ENCODE measurements at places on chromosomes 11 and 22. TPM values are rescaled to one million over a fixed set of nuclear protein-coding genes. Genes with fewer than 3 reads are reported as not detected.

GRCh38 chr11:68471360-68472340, 11.1 kb downstream of the PPP6R3 start:
- DNase-seq = no peak

GRCh38 chr22:37188901-37189466, 937 bp upstream of the C1QTNF6 start:
- DNase-seq = no peak

GRCh38 chr11:130692220-130692619, 224.1 kb downstream of the SNX19 start:
- no peak for DNase-seq

DNA sequence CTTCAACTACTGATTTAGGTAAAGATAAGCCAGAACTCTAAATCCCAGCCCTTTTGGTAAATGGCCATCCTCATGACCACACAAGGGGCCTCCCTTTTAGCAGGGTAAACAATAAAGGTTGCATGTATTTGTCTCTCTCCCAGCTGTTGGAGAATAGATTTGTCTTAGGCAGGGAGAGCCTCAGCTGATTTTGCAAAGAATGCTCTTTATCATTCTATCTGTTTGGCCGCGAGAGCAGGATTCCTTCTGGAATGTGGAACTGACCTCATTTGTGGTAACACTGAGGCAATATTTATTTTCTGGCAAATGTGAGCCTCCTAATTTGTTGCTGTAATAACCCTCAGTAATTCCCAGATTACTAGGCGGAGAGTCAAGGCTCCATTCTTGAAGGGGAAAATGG, 15.3 kb downstream of the PTS start:
- no peak for DNase-seq

The FAM111B gene
- total RNA-seq = 0.12 TPM

DNA sequence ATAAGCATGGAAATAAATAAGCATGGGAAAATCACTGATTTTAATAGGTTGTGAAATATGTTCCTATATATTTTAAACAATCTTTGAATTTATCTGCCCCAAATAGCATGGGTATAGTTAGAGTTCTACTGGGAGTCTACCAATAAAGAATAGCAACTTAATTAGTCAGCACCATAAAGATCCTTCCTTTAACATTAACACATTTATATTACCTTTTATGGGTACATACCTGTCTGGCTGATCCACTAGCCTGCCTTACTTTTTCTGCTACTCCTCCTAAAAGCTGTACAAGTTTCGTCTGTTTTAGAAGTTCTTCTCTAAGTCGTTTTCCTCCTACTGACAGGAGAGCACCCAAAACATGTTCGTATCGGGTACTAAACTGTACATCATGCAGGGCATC, 39.8 kb upstream of the RPS13 start:
- no peak for DNase-seq

The EXPH5 gene
- total RNA-seq = 3.7 TPM

The LARGE2 gene
- total RNA-seq = 3.2 TPM

GRCh38 chr11:45169310-45170072, 23.1 kb downstream of the PRDM11 start:
- no peak for DNase-seq

GRCh38 chr22:19143967-19144400, 467 bp downstream of the ESS2 start:
- DNase-seq = no peak

GRCh38 chr11:6387811-6388599, 2.3 kb upstream of the SMPD1 start:
- no peak for DNase-seq
